ENCODE measurements at places on chromosomes 7 and 10.

DNA sequence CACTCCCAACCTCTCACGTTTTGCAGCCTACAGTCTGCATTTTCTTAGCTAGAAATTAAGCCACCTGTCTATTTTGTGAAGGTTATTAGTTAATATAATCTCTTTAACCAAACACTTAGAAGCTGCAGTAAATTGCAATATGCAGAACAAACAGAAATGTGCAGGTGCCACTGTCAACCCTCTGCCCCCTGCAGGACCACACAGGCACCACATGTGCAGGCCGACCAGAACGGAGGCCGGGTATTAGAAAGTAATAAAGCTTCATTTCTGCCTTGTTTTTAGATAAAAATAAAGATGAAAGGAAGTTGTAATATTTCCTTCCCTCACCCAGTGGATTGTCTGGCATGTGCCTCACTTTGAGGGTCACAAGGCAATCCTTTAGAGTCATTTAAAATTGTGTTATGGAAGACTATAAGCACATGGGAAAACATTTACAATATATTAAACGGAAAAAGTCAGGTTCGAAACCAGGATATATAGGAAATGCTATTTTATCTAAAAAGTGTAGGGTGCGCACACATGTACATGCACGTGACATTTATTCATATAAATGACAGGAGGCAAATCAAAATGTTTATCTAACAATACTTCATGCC, 158.2 kb downstream of the ARHGAP12 start:
- DNase-seq: peak; percentile 26

GRCh38 chr7:99459087-99459486, 6.9 kb downstream of the ATP5MF start:
- no peak for DNase-seq

DNA sequence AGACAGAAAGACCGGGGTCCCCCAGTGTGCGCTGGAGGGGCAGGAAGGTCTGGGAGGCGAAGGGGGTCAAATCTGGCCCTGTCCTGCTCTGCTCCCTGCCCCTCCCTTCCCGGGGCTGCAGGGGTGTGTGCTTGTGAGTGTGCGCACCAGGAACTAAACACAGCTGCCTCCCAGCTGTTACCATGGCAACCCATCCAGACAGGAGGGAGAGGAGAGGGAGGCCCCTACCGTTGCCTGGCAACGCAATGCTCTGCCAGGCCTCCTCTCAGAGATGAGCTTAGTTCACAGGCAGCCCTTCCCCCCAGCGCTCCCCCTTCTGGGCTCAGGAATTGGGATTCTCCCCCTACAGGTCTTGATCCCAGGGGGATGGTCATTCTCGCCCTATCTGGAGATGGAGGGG, 6.1 kb downstream of the NYAP1 start:
- no peak for DNase-seq

- no peak for DNase-seq
These were observed 161.4 kb downstream of the GFRA1 start for GRCh38 chr10:116111483-116112095.

DNA sequence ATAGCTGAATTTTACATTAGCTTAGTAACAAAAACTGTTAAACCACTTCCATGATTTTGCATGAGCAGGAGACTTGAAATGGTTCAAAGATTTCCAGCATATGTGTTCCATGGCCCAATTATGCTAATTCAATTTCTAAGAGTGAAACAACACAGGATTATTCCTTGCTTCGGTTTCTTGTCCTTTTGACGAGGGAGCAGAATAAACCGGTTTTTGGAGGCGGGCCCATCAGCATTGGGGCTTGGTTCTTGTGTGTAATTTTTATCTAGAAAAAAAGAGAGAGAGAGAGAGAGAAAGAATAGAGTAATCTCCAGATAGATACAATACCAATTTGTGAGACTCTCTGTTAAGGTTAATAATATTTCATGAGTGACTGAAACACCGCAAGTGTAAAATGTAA, 159.5 kb upstream of the ETV1 start:
- no peak for DNase-seq

DNA sequence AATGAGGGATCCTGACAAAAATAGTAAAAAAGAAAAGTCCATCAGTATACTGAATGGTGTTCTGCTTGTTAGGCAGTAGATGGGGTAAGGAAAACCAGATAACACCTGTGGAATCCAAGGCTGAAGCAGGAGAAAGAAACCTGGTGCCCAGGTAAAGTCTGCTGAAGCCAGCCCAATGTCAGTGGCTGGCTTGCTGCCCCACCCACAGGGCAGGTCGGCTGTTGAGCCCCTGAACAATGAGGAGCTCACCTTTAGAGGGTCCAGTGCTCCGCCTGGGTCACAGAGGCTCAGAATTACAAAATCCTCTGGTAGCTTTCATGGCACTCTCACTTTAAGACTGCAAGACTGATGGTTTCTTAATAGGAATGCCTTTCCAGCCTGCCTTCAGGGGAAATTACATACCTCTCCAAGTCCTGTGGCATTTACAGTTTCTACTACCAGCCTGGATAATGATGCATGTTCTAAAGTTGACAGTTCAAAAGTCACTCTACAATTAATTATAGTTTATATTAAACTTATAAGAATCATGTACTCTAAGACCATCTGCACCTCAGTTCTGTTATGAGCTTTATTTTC, 23.8 kb downstream of the DHX32 start:
- DNase-seq: no peak

DNA sequence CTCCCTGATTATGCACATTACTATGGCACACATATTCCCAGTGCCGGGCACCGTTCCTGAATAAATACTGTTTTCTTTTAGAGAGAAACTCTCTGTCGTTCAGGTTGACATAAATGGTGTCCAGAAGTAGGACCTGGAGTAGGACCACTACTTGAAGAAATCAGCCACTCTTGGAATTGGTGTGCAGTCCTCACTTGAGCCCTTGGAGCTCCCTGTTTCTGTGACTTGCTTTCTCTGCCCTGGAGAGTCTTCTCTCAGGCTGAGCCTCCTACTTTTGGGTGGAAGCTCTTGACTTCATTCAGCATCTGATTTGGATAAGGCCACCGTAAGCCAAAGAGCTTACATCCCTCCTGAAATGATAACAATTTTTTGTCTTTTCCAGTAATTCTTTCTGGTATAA, 29.7 kb upstream of the ANTXRL start:
- no peak for DNase-seq

GRCh38 chr10:24708081-24708480, 15.6 kb downstream of the ARHGAP21 start:
- no peak for DNase-seq
